ENCODE measurements at places on chromosomes 7 and 10.
A peak's percentile ranks its signal among the peaks of the same experiment; 100 is the strongest.

DNA sequence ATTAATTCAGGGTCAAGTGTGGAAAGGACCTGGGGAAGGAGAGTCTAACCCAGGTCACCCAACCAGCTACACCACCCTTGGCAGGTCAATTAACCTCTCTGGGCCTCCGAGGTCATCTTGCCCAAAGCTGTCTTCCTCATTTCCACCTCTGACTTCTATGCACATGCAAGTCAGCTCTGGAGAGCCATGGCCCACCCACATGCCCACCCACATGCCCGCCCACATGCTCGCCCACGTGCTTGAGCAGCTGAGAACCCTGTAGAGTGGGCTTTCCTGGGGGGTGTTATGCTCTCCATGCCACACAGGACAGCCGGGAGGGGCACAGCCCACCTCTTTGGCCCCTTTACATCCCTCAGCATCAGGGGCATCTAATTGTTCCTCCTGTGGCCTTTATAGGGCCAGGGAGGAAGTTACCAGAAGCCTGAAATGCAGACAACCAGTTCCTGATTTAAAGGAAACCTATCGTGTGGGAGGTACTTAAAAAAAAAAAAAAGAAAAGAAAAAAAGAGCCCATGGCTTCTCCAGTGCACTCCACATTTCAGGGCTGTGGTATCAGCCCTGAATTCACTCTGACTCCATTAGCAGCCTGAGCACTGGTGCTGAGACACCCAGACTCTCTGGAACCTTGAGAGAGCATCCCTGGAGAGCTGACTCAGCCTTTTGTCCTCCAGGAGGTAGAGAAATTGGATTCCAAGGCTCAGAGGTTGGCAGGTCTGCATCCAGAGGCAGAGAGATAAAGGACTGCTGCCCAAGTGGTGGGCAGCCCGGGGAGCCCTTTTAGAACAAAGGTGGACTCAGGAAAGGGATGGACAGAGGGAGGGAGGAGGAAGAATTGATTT, 176.2 kb upstream of the ZMIZ1 start:
- DNase-seq: no peak

- DNase-seq: no peak
These were observed 74.5 kb upstream of the PRKCQ start for GRCh38 chr10:6654571-6654970.

DNA sequence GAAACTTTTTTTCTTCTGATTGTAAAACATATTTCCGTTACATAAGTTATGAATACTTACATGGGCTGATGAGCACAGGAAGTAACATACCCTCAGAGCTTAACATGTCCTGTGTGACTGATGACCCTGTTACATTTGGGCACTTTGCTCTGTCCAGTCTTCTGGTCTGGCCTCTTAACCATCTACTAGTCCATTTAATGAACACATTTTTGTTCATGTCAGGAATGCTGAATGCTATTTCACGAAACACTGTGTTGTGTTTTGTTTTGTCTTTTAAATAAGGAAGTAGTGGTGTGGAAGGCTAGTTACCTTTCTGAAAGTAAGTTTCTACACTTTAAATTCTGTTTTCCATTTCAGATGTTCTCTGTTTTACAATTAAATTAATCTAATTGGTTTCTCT, 77.7 kb downstream of the RBM33 start:
- DNase-seq: no peak

GRCh38 chr10:94412449-94412848, 10.1 kb downstream of the TBC1D12 start:
- no peak for DNase-seq

DNA sequence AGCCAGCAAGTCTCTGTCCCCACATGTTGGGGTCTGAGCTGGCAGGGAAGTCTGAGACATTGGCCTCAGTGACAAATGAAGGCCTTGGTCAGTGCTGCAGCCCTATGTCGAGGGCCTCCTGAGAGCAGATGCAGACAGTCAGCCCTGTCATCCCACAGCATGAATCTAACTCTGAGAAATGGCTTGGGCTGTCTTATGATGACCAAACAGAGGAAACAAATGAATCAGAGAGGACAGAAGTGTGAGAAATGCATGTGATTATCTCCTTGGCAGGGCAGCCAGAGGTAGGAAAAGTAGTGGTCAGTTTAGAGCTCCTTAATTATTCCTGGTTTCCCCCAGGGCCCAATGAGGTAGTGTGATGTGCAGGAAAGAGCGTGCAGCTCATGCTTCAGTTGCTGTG, 287.6 kb downstream of the SORCS3 start:
- no peak for DNase-seq

GRCh38 chr7:96499532-96499931, 177.6 kb upstream of the SLC25A13 start:
- no peak for DNase-seq

- DNase-seq: no peak
These were observed 41.2 kb downstream of the SPAG6 start for GRCh38 chr10:22386503-22386902.

DNA sequence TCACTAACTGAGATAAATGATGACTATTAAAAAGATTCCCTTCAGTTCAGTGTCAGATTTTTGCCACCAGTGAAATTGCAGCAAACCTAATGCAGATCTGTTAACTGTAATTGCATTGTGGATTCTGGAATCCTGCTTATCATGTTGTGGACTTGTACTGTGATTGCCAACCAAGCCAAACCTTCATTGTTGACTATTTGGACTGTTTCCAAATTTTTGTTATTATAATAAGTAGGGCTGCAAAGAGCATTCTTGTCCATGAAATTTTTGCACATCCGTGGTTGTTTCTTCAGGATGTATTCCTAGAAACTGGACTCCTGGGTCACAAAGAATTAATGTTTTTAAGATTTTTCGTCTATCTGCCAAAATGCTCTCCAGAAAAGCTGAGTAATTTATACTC, 281.6 kb upstream of the ZMIZ1 start:
- peak; percentile 3 for DNase-seq

GRCh38 chr7:84144480-84144879, 50.1 kb downstream of the SEMA3A start:
- no peak for DNase-seq

DNA sequence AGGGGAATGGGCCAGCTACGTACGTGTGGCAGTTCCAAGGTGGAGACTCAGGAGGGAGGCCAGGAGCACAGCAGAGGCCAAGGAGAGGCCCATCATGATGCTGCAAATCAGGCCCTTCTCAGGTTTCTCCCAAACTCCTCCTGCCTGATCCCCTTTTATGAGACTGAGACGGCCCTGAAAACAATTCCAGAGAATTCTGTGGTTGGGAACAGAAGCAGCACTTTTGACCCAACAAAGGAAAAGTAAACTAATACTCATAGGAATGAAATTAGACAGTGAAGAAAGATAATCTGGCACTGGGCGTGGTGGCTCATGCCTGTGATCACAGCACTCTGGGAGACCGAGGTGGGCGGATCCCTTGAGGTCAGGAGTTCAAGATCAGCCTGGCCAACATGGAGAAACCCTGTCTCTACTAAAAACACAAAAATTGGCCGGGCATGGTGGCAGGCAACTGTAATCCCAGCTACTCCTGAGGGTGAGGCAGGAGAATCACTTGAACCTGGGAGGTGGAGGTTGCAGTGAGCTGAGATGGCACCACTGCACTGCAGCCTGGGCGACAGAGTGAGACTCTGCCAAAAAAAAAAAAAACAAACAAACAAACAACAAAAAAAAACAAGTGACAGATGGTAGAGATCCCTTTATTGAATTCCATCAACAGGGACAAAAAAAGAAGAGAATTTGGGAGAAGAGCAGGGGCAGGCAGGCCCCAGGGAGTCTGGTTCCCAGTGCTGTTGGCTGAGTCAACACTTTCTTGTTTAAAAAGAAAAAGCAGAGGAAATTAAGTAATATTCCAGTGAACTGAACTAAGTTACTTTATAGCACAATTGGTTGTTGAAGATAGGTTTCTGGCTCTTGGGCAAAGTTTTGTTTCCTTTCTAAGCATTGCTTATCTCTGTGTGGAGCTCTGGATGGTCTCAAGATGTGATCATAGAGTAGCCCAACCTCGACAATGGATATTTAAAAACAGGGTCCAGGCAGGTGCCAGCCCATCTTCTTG, at the start of gene CCL26:
Gene CCL26, minus strand, starts transcription at position 131 of the 997 bp plus-strand sequence. Its CDS starts 35 bp downstream, at position 96.
- no peak for DNase-seq

DNA sequence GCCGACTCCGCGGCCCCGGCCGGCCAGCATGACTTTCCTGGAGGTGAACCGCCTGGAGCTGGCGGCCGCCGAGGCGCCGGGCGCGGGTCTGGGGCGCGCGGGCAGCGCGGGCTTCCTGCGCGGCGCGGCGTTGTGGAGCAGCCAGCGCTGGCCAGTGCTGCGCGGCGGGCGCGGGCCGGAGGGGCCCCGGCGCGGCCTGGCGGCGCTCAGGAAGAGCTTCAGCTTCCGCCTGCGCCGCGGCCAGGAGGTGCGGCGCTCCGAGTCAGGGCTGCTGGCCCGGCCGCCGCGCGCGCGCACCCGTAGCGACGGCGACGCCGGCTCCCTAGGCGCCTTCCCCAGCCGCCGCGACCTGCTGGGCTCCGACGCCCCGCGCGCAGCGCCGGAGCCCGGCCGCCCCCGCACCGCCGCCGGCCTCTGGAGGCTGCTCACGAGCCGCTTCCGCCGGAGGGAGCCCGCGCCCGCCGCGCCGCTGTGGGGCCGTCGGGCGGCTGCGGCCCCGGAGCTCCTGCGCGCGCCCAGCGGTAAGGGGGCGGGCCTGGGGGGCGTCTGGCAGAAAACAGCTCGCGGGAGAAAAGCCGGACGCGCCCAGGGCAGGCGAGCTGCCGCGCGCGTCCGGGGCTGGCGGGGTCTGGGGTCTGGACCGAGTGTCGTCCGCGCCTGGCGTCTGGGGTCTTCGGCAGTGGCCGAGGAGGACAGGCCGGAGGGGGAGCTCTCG, 29.0 kb downstream of the AGAP3 start:
- no peak for DNase-seq

GRCh38 chr7:100865938-100866728, 1.1 kb upstream of the TRIP6 start:
- DNase-seq: peak; percentile 77

DNA sequence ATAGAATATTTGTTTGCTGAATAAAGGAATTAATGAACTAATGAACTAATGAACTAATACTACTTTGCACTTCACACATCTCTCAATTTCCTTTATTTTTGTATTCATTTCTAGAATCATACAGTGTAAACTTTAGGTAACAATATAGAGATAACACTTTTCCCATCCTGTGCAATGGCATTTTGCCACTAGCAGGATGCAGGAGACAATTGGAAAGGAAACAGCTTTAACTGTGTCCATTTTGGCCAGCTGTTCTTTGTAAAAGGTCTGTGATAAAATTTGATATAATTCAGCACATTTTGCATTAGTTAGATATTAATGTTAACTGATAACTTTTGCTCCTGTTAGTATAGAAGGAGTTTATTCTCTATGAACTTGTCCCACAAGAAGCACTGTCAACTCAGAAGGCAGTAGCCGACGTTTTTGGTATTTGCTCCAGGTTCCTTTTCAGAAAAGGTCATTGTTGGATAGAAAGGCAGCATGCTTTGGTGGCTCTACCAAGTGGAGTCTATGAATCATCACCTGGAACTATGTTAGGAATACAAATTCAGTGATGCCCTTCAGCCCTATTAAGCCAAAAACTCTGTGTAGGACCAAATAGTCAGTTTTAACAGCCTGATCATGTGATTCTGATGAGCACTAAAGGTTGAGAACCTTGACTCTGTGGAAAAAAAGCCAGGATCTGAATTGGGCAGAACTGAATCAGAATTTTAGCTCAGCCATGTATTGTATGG, 86.6 kb downstream of the NRG3 start:
- DNase-seq: no peak

DNA sequence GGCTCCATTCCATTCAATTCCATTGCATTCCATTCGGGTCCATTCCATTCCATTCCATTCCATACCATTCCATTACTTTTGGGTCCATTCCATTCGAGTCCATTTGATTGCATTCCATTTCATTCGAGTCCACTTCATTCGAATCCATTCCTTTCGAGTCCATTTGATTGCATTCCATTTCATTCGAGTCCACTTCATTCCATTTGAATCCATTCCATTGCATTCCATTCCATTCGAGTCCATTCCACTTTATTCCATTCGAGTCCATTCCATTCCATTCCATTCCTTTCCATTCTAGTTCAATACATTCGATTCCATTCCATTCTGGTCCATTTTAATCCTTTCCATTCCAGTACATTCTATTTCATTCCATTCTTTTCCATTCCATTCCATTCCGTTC, 334.0 kb downstream of the ZNF33B start:
- DNase-seq: no peak

GRCh38 chr10:124494046-124494807, 32.6 kb downstream of the LHPP start:
- DNase-seq: no peak

GRCh38 chr10:103739039-103739764, 116.2 kb downstream of the SH3PXD2A start:
- no peak for DNase-seq

DNA sequence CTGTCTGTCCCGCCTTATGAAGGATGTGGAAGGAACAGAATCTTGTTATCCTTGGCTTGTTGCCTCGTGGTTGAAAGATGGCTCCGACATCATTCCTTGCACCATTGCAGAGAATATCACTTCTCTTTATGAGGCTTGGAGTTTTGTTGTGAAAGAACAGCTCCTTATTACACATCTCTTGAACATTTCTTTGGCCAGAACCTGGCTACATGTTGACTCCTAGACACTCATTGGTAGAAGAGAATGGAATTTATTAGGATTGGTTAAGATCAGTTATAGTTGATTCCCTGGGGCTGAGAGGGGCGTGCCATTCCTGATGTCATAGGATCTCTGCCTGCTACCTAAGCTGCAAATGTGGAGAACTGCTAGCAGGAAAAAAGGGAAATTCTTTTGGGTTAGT, 180.5 kb upstream of the CTBP2 start:
- no peak for DNase-seq

GRCh38 chr10:115604627-115605026, 511.5 kb downstream of the ATRNL1 start:
- no peak for DNase-seq

- DNase-seq: peak; percentile 71
These were observed 296.8 kb upstream of the CACNA2D1 start for GRCh38 chr7:82740246-82740848.

- DNase-seq: no peak
These were observed 1.2 kb upstream of the C10orf143 start for GRCh38 chr10:130111852-130112180.

GRCh38 chr7:154903083-154903731, 99.7 kb downstream of the PAXIP1 start:
- no peak for DNase-seq

DNA sequence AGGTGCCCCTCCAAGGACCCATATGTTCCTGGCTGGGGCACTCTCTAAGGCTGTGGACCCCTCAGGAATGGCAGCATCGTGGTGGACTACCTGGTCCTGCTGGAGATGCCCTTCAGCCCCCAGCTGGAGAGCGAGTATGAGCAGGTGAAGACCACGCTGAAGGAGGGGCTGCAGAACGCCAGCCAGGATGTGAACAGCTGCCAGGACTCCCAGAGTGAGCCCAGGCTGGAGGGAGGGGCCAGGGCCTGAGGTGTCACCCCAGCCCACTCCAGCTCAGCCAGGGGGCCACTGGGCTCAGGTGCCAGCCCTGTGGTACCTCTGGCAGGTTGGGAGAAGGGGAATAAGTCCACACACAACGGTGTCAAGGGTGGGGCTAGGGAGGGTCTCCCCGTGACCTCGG, 4.7 kb upstream of the MUC12 start:
- no peak for DNase-seq

GRCh38 chr10:47036771-47037170, 125.5 kb downstream of the PTPN20 start:
- DNase-seq: no peak

All from NCI-H1105 (cell line).